ENCODE measurements at places on chromosomes 5 and 9. TPM values are rescaled to one million over a fixed set of nuclear protein-coding genes. Genes with fewer than 3 reads are reported as not detected.

GRCh38 chr5:124706729-124707361 lies 39.6 kb downstream of the ZNF608 start:
- peak; percentile 12 for DNase-seq

DNA sequence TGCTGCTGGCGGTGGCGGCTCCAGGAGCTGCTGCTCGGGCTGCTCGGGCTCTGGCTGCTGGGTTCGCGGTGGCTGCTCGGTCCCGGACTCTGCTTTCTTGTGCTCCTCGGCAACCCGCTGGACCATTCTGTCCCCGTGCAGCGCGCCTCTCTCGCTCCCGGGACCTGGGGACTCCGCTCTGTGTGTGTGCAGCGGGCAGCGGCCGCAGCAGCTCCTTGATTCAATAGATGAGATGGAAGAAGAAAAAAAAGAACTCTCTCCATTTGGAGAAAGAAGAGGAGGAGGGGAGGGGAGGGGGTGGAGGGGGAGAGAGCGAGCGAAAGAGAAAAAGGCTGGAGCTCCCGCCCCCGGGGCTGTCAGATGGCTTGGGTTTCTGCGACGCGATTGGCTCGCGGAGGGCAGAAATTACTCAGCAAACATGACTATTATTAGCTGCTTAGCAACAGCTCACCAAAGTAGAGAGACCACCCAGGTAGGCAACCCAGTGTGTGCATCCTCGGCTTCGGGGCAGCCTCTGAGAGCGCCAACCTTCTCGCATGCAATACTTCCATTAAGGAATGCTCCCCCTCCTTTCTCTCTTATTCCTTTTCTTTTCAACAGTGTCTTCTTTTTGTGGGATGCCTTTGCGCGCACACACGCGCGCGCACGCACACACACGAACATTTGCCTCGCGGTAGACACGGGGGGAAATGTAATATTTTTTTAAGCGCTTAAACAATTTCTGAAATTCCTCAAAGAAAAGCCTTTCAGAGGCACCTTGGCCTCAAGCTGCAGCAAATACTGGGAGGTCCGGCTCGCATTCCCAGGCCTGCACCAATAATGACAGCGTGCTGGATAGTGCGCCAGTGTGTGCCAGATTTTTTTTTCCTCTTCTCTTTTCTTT lies 7.6 kb downstream of the PTCH1 start:
- DNase-seq = peak; percentile 85

DNA sequence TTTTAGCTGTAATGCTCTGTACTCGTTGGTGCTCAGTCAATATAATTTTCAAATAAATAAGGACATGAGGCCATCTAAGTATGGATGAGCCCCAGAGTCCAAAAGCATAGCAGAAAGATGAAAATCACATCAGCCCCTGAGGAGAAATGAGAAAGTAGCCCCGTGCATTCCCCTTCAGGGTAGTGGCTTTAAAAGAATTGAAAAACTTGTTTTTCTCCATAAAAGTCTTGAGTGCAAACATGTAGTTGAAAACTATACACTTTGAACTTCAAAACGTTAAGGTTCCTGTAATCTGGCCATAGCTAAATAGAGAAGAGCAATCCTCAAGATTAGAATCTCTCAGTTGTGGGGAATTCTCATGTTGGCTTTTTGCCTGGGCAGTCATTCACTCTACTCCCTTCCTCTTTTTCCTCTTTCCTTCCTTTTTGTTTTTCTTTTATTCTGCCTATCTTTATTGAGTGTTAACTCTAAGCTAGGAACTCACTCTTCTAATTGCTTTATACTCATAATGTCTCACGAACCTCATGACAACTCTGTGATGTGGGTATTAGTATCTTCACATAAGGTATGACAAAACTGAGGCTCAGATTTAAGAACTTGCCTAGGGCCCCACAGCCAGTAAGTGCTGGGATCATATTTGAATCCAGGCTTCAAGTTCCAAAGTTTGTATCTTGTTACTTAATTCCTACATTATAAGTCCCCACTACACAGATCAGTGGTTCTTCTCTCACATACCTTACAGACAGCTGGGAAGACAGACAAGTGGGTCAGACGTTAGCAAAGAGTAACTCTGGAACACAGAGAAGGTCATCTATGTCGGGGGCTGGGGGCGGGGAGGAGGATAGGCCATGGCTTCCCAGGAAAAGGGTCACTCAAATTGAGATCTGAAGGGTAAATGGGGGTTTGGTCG lies 46.4 kb upstream of the ABCA1 start:
- DNase-seq = no peak

- DNase-seq = no peak
These were observed 1227.7 kb upstream of the WWC1 start for GRCh38 chr5:167063788-167064187.

- no peak for DNase-seq
These were observed 61.4 kb downstream of the ARHGEF28 start for GRCh38 chr5:73687357-73687756.

- DNase-seq = peak; percentile 92
These were observed 18.1 kb downstream of the GRXCR2 start for GRCh38 chr5:145854651-145855258.

- DNase-seq = no peak
These were observed 356.0 kb upstream of the ISL1 start for GRCh38 chr5:51027271-51027670.

GRCh38 chr9:37639109-37639762 lies 11.5 kb upstream of the FRMPD1 start:
- no peak for DNase-seq

GRCh38 chr9:115777610-115778009 lies 376.0 kb upstream of the PAPPA start:
- DNase-seq = no peak

- DNase-seq = peak; percentile 43
These were observed 160.5 kb downstream of the ENTREP1 start for GRCh38 chr9:69485466-69485865.

DNA sequence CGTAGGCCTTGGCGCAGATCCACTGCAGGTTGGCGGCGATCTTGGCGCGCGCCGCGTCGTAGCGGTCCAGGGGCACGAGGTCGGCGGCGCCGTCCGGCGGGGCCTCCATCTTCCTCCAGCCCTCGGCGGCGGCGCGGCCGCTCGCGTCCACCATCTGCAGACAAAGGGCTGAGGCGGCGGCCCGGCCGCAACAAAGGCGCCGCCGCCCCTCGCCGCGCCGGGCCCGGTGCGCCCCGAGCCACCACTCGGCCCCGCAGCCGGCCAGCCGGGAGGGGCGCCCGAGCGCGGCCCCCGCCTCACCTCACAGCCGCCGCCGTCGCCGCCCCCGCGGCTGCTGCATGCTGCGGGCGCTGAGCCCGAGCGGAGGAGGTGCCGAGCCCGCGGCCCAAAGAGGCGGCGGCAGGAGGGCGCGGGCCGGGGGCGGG lies 328 bp downstream of the CAMSAP1 start:
- DNase-seq = peak; percentile 17

DNA sequence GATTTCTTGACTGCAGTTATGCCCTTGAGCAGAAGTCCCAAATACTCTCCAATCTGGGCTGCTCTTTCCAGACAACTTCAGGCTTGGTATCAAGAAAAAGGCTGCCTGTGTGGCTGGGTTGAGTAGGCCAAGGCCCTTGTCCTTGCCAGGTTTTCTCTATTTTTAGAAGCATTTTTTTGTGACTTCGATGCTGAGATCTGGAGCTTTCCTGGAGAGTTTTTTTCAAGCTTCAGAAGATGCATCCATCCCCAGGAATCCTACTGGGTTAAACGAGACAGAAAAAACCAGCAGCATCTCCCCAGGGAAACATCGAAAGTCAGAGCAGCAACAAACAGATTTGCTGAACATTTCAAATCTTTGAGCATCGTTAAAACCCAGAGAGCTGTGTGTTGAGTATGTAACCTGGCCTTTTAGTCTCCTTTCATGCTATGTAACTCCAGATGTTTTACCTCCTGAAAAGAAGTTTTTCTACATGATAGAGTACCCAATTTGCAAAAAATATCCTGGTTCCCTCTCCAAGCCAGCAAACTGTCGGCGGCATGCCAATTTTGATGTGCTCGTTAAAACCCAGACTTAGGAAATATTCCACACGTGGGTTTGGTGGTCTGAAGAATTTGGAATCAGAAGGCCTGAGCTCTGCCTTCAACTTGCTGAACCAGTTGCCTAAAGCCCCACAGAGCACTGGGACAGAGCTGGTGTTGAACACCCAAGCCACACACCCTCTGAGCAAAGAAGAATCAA lies 98.1 kb upstream of the ALDH1B1 start:
- no peak for DNase-seq

DNA sequence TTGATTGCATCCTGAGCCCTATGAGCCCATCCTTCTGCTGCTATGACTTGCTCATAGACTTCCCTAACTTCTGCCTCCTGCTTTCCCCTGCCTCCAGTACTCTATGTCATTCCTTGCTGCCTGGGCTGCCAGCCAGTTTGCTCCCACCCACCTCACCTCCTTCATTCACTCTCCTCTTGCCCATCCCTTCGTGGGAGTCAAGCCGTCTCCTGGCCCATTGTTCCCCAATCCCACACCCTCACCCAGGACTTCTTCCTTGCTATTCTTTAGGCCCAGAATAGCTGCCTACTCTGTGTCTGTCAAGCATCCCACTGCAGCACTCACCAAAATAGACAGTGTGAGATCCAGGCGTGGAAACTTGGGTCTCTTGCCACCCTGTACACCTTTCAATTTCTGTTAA lies 131.0 kb downstream of the RASGRF2 start:
- DNase-seq = no peak

- DNase-seq = no peak
These were observed 34.2 kb downstream of the ASS1 start for GRCh38 chr9:130478736-130479575.

- DNase-seq = no peak
These were observed 492.7 kb downstream of the RASEF start for GRCh38 chr9:82570226-82570625.

Gene C1QTNF3
- 2.7 TPM for total RNA-seq

Gene CCDC183
- total RNA-seq = 9.0 TPM
